ENCODE measurements at places on chromosomes 11 and 22.

DNA sequence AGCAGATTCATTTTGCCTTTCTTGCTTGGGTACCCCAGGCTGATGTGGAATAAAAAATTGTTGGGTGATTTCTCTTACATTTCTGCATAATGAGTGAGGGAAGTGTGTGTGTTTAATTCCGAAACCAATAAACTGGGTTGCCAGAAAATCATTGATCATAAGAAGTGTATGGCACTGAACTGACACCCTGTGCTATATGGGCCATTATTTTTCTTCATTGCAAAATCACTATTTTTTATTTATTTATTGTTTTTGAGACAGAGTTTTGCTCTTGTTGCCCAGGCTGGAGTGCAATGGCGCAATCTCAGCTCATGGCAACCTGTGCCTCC lies 14.6 kb upstream of the HIKESHI start:
- no peak for DNase-seq

DNA sequence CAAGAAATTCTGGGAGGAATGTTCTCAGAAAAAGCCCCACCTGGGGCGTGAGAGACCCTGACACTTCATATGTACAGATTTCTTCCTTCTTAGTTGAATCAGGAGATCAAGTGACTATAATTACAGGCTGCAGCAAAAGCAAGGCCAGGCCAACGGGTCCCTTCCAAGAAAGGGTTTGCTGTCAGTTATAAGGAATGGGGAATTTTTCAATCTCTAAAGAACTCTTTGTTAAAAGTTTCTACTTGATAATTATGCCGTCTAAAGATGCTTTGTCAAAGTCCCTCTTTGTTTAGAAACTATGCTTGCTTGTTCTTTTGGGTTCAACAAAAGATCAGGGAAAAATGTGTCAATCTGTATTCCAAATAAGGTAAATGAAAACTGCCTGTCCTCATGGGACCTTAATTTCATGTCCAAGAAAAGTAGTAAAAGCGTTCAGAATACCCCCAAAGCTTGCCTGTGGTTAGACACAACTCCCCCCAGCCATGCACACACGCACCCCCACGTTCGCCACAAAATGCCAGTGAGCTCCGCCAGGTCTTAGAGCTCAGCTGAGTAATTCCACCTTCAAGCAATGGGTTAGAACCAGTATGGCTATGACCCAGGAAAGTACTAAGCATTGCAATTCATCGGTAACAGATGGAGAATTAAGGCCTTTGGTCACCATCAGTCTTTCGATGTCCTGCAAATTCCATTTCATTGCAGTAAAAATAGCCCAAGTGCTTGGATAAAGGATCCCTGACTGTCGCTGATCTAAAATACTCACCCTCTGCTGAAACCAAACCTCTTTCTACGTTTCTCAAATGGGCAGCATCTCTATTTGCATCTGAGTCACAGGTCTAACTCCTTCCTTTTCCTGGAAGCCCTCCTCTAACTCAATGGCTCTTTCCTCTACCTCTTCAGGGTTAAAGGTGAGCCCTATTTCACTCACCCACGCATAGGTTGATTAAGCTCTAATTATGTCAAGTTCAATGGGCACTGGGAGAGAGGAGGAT lies 419.2 kb upstream of the SYN3 start:
- no peak for DNase-seq

DNA sequence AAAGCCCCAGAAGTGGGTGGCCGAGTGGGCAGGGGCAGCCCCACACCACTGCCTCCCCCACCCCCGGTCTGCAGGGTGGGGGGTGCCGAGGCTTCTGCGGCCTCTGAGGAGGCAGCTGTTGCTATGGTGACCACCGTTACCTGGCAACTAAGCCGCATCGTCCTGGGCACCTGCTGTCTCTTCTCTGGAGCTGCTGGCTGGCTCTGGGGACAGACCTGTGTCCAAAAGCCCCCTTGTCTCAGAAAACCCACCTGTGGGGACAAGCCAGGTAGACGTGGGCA lies 79.9 kb upstream of the PRR5 start:
- DNase-seq = peak; percentile 90

DNA sequence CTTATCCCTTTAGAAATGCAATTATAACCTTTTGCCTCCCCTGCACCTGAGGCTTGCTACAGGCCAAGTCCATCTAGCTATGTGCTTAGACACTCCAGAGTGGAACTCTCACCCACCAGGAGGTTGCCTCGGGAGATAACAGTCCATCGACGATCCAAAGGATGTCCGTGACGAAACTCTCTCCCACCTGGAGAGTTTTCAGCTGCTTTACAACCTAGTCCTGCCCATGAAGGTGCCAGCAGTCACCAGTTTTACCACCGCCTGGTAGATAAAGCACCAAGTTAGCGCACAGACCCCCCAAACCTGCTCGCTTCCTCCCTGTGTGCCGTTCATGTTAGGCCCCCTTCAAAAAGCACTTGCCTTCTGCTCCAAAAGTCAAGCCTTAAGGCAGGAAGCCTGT lies 53.1 kb upstream of the SHISAL1 start:
- DNase-seq = no peak

DNA sequence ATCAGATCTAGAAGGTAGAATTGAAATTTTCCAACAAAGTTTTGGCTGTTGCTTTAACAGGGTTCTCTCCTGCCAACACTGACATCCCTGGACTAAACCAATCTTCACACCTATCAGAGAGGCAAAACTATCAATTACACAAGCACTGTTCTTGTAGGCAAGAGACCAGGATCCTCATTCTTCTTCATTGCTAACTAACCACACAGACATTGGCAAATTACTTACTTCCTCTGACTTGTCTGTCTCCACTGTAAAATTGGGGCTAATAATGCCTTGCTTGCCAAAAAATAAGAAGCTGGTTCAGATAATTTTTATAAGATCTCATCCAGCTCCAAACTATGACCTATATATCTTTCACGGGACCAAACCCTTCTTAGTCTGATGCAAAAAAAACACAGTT lies 93.8 kb upstream of the DDI1 start:
- no peak for DNase-seq

- no peak for DNase-seq
Measured at GRCh38 chr11:59173964-59174663, 2.2 kb downstream of the DTX4 start.

DNA sequence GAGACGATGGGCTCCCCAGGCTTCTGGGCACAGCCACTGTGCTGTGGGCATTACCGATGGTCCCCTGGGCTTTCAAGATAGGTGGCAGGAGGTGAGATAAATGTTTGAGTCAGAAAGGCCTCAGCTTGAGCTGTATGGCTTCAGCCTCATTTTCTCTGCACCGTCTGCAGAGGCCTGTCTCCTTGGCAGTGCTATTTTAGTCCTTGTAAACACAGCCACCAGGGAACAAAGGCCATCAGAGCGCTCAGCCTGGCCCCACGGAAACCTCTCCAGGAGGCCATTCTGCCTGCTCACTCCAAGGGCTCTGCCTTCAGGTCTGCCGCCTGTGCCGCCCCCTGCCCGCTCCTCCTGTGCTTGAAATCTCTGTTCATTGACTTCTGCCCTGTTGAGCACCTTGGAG lies 1424.9 kb downstream of the TBC1D22A start:
- no peak for DNase-seq

DNA sequence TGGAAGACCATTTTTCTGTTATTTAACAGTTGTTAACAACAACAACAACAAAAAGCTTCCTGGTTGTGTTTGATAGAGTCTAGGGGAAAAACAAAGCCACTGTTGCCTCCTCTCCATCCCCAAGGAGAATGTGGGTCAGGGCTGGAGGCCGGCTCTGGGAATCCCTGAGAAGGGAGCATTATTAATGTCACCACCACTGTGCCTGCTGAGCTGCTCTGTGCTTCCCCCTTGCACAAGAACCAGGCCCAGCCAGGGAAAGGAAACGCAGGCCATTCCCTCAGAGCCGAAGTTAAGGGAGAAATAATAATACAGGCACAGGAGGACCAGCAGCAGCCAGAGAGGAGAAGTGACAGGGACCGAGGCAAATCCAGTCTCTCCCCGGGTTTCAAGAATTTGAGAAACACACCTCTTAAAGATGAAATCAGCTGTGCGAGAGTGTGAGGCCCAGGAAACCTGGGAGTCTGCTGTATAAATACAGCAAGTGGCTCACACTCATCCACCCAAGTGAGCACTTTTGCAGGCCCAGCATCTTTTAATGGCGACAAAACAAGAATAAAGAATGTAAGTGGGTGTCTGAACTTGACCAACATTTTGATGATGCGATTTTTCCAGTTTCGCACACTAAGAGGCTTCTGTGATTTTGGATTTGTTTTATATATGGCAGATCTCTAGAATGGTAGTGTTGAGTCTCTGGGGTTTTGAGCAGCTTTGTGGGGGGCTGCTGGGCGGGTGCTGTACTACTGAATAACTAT lies 539.2 kb downstream of the NTM start:
- DNase-seq = no peak

GRCh38 chr11:122127020-122127419 lies 11.0 kb upstream of the BLID start:
- no peak for DNase-seq

DNA sequence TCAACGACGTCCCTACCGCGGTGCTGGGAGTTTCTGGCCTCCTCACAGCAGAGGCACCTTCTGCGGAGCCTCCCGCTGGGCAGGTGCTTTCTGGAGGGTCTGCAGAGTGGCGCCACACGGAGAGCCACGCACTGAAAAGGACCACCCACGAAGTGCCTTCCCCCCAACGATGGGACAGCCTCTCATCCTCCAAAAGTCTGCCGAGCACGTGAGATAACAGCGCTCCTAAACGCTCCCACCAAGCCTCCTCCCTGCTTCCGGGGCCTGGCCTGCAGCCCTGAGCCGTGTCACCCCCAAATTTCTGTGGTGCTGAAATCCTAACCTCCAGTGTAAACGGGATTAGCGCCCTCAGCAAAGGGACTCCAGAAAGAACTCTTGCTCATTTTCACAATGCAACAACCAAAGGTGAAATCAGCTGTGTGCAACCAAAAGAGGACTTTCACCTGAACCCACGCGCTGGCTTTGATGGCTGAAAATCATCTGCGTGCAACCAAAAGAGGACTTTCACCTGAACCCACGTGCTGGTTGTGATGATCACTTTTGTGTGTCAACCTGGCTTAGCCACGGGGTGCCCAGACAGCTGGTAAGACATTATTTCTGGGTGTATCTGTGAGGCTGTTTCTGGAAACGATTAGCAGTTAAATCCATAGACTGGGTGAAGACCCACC lies 924.6 kb downstream of the BRD1 start:
- DNase-seq = no peak

- DNase-seq = peak; percentile 93
Measured at GRCh38 chr22:31080848-31081649, at the start of gene SMTN. Gene SMTN, plus strand, starts transcription at chr22:31081318. Its CDS starts 1,941 bp downstream, at chr22:31083259.

DNA sequence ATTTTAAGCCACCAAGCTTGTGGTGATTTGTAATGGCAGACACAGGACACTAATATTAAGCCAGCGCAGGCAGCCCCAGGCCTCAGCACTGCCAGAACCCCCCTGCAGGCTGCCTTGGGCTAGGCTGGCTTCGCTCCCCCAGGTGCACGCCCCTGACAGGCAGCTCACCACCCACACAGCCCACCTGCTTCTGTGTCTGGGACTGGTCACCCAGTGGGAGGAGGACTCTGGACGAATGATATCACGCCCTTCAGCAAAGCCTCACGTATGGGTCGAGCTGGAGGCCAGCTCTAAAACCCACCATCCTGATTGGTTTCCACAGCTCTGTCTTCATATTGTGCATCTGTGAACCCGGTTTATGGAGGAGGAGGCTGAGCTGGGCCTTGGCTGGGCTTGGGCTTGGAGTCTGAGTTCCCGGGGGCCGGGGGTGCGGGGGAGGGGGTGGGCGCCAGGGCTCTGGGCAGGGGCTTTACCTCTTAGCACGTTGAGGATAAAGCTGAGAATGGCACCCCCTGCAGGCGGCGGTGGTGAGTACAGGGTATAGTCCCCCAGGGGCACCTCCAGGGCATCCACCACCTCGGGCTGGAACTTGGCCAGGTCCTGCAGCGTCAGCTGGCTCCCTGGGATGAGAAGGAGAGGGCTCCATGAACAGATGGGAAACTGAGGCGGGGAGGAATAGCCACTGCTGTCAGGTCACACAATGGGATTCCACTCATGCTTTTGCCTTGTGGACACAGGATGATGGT lies 13.8 kb downstream of the GGT5 start:
- peak; percentile 59 for DNase-seq

DNA sequence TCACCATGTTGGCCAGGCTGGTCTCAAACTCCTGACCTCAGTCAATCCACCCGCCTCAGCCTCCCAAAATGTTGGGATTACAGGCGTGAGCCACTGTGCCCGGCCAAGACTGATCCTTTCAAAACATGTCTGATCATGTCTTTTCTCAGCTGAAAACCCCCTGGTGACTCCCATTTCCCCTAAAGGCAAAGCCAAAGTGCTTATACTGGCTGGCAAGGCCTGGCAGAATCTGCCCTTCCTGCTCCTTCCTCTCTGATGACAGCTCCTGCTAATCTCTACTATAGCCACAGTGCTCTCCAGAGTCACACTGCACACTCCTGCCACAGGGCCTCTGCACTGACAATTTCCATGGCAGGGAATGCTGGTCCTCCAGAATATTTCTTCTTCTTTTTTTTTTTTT lies 2.6 kb upstream of the MCHR1 start:
- no peak for DNase-seq

Measured in WERI-Rb-1 (cell line).